ENCODE measurements at places on chromosomes 2 and 18.

GRCh38 chr2:222690564-222691200, 19.2 kb downstream of the MOGAT1 start:
- DNase-seq, result peak; percentile 72

DNA sequence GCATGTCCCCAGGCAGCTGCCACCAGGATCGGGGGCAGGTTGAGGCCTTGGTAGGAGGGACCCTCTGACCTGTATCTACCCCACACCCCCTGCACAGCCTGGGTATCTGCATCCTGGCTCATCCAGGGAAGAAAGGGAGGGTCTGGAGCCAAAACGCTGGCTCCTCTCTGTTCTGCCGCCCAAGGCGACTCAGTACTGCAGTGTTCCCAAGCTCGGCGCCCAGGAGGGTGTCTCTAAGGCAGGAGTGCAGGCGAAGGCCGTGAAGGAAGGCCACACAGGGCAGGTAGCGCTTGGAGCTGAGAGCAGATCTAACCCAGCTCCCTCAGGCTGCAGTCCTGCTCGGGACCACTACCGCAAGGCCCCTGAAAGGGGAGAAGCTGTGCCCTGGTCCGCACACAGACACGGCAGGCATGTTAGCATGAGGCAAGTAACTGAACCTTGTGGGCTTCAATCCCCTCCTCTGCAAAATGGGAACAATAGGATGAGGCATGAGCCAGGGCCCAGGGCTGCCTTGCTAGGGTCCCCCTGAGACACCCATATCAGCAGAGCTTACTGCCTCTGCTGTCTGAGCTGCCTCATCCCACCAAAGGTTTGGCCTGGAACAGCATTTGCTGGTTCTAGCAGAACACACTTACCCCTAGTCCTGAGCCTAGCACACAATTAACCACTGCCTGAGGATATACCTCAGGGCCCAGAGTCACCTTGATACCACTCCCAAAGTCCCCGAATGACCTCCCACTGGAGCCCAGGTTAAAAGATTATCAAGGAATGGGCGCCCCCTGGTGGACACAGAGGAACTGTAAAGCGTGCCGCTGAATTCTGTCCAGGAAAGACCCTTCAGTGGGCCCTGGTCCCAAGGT, 6.5 kb downstream of the PTMA start:
- DNase-seq, result peak; percentile 54

GRCh38 chr18:44065206-44065605, 615.5 kb upstream of the SETBP1 start:
- no peak for DNase-seq

DNA sequence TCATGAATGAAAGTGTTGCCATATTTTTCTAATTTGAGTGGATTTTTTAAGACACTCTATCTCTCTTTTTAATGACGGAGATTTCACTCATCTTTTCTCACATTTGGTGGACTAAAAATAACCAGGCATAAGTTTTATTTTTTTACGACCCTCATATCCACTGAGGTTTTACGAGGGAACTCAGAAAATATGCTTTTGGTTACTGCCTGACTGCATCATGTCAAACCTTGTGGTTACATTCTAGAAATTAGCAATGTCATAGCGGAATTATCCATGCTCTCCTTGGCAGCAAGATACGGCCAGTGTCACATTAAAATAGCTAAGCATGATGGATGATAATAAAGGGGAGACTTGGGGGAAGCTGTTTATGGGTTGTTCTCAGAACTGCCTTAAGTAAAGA, 428.6 kb upstream of the FSHR start:
- DNase-seq, result no peak

GRCh38 chr2:46268196-46268595, 29.0 kb upstream of the EPAS1 start:
- DNase-seq, result no peak

DNA sequence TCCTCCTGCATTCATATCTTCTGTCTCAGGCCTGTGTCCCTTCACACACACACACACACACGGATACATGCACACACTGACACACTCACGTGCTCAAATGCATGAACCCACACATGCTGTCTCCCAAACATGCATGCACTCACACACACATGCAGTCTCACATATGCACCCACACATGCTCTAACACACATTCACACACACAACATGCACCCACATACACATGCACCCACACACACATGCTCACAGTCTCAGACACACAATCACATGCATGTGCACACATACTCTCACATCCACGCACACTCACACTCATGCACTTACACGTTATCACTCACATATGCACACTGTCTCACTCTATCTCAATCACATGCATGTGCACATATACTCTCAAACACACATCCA, 1.9 kb upstream of the CD226 start:
- DNase-seq, result no peak

DNA sequence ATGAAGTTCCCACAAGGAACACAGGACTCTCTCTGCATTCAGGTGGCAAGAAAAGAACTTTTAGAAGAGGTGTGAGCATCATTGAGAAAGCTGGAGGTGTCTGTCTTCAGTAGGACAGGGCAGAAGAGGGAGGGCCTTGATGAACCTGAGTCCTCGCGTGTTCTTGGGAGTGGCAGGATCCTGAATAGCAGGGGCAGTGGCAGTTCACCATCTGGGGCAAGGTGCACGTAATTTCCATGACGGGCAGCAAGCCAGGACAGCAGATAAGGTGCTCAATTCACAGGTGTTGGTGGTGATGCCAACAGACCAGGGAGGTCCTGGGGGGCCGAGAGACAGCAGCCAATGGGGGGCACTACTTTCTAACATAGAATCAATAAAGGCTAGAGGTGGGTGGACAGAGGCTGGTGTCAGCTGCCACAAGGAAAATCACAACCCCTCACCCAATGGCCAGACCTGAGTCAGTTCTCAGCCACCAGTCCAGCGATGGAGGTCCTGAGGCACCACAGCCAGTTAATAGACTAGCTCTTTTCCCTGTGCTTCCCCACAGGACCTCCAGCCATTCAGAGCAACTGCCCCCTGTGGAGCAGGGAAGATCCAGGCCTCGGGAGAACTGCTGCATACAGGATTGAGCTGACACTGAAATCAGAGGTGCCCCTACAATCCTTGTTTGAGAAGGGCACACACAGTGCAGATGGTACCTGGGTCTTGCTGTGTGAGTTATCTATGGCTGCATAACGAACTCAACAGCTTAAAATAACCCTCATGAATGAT, 10.9 kb upstream of the HDAC4 start:
- no peak for DNase-seq

DNA sequence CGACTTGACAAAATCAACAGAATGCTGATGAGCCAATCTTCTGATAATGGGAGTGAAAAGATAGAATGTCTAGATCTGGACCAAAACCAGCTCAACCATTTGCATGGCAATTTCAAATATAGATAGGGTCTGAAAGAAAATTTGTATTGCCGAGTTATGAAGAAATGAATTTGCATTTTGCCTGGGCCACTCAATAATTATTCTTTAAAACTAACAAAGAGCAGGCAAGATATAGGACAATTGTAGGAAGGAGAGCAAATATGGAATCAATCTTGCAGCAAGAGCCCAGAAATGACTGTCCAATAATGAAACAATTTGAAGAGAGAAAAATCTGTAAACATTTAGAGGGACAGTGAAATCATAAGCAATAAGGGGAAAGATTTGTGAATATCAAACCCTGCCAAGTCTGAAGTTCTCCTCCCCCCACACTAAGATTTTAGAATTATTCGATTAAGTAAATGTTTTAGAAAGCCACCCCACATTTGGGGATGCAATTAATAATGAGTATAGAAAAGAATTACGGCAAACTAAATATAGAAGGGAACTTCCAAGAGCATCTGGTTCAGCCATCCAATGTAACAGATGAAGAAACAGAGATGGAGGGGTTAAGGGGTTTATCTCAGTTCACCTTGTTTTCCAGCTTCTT, 377.4 kb downstream of the SETBP1 start:
- no peak for DNase-seq

- DNase-seq, result no peak
These were observed 28.8 kb upstream of the TMEM18 start for GRCh38 chr2:705971-706511.

DNA sequence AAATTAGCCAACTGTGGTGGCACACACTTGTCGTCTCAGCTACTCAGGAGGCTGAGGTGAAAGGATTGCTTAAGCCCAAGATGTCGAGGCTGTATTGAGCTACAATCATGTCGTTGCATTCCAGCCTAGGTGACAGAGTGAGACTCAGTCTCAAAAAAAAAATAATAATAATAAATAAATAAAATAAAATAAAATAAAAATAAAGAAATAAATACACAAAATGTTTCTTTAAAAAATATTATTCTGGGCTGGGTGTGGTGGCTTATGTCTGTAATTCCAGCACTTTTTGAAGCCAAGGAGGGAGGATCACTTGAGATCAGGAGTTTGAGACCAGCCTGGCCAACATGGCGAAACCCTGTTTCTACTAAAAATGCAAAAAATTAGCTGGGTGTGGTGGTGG, 272.8 kb downstream of the AGPS start:
- DNase-seq, result no peak

DNA sequence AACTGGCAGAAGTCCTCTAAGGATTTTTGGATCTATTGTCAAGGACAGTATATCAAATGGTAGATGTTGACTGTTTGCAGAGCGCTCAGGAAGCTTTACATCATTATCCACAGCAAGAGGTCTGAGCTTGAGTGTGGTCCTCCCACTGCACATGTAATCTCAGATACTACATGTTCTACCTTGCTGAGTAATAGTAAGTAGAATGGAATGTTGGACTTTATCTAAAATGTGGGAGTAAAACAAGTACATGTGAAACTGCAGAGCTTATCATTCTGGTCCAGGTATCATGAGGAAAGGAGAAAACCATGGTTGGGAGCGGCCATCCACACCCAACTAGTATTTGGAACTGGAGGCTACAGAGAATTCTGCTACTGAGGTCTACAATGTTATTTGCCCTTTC, 19.3 kb upstream of the CD28 start:
- no peak for DNase-seq

DNA sequence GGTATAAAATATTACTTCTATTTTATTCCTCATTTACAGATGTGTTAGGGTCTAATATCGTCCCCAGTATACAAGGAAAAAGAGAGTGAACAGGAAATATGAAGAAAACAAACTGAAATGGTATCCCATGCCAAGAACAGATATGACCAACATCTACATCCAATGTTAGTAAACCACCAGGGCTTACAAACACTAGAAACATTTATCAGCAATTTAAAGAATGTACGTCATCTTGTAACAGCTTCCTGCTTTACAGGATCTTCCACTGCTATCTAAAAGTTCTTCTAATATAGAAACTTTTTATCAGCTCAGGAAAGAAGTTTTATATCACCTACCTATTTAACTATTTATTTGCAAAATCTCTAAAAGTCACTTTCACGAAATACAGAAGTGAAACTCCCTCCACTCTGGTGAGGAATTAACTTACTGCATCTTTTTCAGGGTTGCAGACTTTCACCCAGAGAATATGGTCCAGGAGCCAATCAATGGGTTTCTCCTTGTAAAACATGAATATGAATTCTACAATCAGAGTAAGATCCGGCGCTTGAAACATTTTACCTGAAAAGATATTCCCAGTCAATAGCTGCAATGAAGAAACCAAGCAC, 35.2 kb downstream of the UNC50 start:
- DNase-seq, result peak; percentile 1

- no peak for DNase-seq
These were observed 54.3 kb downstream of the GPD2 start for GRCh38 chr2:156490466-156490840.

Data from fibroblast of skin of back (primary cell).